ENCODE measurements at places on chromosomes 2 and 18.

- DNase-seq: no peak
Measured at GRCh38 chr2:79585701-79586433, 73.0 kb downstream of the CTNNA2 start.

DNA sequence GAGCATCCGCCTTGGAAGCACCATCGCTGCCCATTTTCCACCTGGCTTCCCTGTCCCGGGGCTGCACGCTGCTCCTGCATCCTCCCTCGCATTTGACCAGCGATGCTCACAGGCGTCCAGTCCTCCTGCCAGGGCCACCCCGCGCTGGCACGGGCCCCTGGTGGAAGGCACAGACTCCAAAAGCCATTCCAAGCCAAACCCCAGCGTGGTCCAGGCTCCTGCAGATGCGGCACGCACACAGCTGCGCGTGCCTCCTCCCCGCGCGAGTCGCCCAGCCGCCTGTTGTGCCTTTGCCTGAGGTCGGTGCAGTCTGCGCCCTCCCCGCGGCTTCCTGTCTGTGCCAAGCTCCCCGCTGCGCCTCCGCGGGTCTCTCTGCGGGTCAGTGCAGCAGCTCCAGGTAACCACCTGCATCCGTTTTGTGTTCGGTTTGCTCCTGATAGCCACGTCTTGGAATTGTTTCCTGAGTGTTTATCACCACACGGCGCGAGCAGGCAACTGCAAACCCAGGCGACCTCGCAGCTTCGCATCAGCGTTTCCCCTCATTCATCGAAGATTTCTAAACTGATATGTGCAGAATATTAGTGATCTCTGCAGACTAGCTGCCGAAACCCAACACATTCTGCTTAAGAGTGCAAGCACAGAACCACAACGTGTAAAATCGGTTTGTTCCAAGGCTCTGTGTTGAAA lies 65.2 kb upstream of the SALL3 start:
- DNase-seq: no peak

DNA sequence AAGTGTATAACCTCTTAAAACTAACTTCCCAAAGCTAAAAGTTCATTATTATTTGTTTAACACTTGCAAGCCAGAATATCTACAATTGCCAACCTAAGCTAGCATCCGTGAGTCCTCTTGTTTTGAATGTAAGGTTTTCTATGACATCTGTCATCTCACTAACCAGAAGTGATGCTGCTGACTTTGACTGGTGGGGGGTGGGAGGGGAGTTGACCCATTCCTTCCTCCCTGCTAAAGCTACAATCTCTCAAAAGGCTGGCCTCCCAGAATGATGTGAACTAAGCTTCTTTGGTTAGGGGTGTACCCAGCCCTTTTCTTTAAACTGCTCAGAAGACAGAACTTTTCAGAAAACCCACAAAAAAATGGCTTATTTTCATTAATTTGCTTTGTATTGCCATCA lies 280.6 kb downstream of the ZEB2 start:
- DNase-seq: no peak

- no peak for DNase-seq
Measured at GRCh38 chr18:9091066-9091476, 11.4 kb upstream of the NDUFV2 start.

GRCh38 chr2:4255491-4255890 lies 552.1 kb downstream of the DCDC2C start:
- DNase-seq: no peak

- no peak for DNase-seq
Measured at GRCh38 chr2:102130647-102130991, 11.9 kb upstream of the IL1R1 start.

DNA sequence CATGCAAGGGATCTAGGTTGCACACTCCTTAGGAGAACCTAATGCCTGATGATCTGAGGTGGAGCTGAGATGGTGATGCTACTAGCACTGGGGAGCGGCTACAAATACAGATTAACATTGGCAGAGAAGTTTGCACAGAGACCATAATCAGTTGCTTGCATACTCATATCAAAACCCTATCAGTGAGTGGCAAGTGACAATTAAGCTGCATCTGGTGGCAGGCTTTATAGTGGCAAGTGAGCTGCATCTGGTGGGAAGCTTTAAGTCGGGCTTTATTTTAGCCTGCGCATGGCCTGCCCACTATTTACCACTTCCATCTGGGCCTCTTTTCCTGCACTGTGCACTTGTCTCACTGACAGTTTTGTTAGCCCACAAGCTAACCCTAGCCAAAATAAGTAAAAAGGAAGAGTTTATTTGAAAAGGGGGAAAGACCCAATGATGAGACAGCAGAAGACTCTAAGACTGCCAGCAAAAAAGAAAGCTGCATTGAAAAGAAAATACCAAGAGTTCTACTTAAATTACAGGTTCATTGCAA lies 140.9 kb upstream of the B3GNT2 start:
- DNase-seq: no peak

DNA sequence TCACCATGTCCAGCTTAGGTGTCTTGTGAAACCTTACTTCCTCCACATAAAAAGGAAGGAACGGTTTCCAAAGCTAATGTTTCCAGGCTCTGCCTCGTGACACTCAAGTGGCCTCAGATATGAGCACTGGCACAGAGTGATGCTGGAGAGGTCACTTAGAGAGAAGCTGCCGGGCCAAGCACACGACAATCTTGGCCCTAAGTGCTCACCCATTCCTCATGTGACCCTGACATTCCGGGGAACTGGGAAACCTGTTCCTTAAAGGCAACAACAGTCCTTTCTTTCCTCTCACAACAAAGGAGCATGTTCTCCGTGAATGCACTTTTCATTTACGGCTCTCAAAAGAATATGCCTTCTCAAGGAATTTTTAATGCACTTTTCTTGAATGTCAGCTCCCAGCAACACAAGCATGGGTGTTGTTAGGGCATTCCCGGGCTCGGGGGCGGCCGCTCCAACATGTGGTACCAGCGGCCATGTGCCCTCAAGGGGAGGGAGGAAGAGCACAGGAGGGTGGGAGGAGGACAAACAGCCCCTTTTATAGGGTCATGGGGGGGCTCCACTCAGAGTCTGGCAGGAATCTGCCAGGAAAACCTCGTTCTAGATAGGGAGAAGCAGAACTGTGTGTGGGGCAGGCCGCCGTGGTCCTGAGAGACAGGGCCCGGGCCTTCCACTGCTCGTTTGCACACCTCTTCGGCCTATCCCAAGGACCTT lies 118.6 kb downstream of the MBP start:
- DNase-seq: no peak

DNA sequence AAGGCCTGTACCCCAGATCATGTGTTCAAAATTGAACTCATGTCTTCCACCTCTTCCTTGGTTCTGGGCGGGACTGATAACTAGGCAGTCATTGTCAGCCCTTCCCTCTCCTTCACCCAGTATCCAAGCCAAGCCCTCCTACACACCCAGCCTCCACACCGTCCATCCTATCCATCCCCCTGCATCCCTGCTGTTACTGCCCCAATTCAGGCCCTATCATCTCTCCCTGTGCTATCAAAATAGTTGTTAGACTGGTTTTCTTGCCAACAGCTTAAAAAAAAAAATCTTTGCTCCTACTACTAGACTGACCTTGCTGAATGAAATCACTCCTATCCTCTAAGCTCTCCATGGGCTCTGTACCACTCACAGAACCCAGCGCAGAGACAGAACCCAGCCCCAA lies 32.8 kb downstream of the TGFA start:
- DNase-seq: no peak

GRCh38 chr2:234110219-234110618 lies 59.7 kb downstream of the SPP2 start:
- DNase-seq: no peak

- DNase-seq: no peak
Measured at GRCh38 chr18:49878015-49878414, 64.7 kb upstream of the ACAA2 start.

DNA sequence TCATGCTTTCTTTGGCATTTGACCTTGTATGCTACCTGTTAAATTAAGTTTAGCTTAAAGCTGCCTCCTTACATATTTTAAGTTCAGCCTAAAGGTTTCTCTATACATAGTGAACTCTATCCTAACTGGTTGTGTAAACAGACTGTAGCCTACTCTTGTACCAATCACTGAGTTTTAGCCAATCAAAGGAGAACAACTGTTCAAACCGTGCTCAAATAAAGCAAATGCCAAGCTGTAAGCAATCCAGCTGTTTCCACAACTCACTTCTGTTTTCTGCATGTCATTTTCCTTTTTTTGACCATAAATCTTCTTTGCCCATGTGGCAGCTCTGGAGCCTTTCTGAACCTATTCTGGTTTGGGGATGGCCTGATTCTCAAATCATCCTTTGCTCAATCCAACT lies 1603.8 kb upstream of the ACVR2A start:
- no peak for DNase-seq

DNA sequence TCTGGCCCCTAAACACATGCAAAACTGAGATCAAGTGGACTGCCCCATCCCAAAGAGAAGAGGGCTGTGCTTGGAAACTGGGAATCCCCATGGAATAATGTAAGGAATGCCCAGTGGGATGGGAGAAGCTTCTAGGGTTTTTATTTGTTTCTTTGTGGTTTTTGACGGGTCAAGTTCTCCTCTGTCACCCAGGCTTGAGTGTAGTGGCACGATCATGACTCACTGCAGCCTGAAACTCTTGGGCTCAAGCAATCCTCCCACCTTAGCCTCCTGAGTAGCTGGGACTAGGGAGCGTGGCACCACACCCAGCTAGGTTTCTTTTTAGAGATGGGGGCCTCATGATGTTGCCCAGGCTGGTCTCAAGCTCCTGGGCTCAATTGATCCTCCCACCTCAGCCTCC lies 101.7 kb upstream of the ZSWIM2 start:
- no peak for DNase-seq

- no peak for DNase-seq
Measured at GRCh38 chr2:49226360-49226759, 72.0 kb upstream of the FSHR start.

- no peak for DNase-seq
Measured at GRCh38 chr2:227450311-227450841, 21.6 kb upstream of the AGFG1 start.

- DNase-seq: no peak
Measured at GRCh38 chr2:162826921-162827320, 11.6 kb downstream of the KCNH7 start.

DNA sequence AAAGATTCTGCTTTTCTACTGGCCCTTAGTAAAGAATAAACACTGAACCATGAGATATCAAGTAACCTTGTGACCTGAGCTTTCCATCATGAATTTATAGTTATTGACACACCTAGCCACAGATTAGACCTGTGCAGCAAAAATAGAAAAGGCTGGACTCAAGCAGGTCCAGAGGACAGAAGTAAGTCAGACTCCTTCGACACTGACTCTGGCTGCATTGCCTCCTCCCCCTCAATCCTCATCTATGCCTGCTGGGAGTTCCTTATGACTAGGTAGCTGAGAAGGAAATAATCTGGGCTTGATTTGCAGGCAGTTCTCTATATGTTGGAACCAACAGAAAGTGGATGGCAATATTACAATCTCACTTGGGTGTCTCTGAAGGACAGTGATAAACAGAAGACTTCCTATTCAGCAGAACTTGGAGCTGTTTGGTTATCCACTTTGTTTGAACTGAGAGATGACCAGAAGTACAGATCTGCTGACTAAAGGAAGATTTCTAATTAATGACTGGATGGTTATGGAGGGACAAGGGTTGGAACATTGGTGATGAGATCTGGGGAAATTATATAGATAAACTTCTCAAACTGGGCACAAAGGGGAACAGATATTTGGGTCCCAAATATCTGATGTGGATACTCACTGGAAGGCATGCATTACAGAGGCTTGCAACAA lies 39.4 kb downstream of the ARID5A start:
- no peak for DNase-seq

GRCh38 chr2:206721256-206721920 lies 3.2 kb upstream of the DYTN start:
- no peak for DNase-seq

- DNase-seq: no peak
Measured at GRCh38 chr2:61493523-61493942, 22.6 kb upstream of the USP34 start.

- no peak for DNase-seq
Measured at GRCh38 chr2:105426626-105427292, 27.9 kb upstream of the FHL2 start.

- no peak for DNase-seq
Measured at GRCh38 chr2:32905270-32905669, 41.5 kb upstream of the LTBP1 start.

GRCh38 chr2:171747371-171747770 lies 60.1 kb downstream of the DYNC1I2 start:
- DNase-seq: no peak

- no peak for DNase-seq
Measured at GRCh38 chr2:204604061-204604460, 58.8 kb downstream of the PARD3B start.

Data from stimulated activated CD4-positive, alpha-beta T cell treated with anti-CD3 and anti-CD28 coated beads, TNF-alpha, amount 100 ng/mL, for 24 hours (primary cell).